NCI-H2081 (cell line): ENCODE measurements at places on chromosomes 7 and 10.

GRCh38 chr10:60351191-60351853 lies 38.4 kb downstream of the ANK3 start:
- no peak for DNase-seq

- DNase-seq: no peak
Observed at GRCh38 chr10:95506056-95506737, 55.0 kb downstream of the SORBS1 start.

DNA sequence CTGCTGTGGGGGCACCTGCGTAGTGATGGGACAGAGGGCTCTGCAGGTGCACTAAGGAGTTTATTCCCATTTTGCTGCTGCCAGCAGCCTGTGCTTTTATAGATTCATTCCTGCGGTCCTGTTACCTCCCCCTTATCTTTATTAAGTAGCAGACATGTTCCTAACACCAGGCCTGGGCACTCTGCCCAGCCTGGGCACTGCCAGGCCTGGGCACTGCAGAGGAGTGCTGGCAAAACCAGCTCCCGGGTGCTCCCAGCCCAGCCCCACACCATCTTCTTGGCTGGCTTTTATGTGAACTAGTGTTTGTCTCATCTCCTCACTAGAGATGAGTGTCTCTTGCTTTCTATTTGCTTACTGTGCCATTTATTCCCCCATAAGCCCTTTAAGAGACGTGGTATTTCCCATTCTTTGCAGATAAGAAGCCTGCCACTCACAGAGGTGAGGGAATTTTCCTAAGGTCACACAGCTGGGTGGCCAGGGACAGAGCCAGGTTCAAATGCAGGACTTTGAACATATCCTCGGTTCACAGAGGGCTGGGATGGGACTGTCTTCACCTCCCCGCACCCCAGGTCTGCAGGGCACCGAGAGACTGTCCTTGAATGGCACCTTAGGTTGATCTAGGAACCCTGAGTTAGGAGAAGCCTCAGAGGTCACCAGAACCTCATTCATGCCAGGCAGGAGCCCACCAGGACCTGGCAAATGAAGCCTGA lies 14.6 kb upstream of the DRGX start:
- no peak for DNase-seq

DNA sequence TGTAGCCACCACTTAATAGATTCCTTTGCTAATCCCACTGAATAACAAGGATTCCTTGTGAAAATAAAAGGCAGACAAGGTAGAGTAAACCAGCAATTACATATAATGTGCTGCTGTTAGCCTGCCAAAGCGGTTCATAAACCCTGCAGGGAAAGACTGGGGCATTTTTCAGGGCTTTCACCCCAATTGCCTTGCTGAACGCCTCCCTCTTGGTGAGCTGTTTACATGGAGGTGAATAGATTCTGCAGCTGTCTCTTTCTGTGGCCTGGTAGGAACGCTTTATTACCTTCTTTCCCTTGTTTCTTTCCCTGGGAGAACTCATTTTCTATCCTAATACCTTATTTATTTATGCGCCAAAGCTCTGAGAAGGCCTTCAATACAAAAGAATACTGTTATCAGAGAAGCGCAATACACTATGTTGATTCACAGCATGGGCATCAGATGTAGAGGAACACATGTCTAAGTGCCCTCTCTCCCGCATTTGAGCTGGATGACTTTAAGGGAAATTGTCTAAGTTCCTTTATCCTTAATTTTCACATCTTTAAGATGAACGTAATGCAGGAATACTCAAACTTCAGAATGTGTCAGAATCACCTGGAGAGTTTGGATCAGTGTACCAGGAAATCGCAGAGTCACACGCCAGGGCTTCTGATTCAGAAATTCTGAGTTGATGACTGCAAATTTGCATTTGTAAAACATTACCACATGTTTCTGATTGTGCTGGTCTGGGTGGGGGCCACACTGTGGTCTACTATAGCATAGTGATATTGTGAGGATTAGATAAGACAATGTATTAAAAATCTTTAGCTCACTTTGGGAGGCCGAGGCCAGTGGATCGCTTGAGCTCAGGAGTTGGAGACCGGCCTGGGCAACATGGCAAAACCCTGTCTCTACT lies 1203.8 kb downstream of the SORCS3 start:
- DNase-seq: no peak

DNA sequence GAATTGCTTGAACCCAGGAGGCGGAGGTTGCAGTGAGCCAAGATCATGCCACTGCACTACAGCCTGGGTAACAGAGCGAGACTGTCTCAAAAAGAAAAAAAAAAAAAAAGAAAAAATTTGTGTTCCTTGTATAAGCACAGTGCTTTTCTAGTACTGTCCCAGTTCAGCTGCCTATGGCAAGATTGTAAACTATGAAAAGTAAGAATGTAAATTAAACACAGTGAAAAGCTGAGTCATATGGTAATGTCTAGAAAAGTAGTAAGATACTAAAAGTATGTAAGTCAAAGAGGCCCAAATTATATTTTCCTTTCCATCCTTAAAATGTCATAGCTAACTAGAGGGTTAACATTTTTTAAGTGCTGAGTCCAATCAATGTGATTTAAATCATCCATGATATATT lies 42.8 kb downstream of the RBM20 start:
- no peak for DNase-seq

DNA sequence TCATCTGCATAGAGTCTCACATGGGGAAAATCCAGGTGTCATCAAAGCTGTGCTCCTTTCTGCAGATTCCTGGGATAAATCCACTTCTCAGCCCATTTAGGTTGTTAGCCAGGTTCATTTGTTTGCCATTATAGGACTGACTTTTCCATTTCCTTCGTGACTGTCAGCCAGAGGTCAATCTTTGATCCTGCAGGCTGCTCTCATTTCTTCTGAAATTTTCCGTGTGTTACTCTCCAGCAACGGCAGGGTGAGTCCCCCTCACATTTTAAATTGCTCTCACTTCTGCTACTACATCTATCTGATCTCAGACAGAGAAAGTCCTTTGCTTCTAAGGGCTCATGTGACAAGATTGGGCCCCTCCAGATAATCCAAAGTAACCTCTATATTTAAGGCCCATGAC lies 150.7 kb upstream of the BET1 start:
- no peak for DNase-seq

GRCh38 chr10:78645975-78646374 lies 422.8 kb upstream of the ZMIZ1 start:
- DNase-seq: no peak

GRCh38 chr7:95642173-95642572 lies 45.9 kb upstream of the PDK4 start:
- no peak for DNase-seq

DNA sequence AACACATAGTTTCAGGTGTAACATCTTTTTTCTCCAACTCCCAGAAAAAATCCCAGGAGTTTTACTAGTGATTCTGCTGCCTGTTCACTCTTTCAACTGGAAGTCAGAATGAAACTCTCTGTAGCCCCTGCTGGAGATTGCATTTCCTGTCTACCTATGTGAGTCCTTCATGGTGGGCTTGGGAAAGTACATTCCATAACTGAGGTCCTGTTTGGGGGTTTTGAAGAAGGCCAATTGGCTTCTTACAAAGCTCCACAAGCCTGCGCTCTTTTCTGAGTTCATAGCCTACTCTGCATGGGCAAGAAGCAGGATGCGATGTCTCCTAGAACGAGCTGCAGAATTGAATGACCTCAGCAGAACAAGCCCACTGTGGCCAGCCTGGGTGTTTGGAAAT lies 86.7 kb downstream of the LYZL2 start:
- DNase-seq: no peak

DNA sequence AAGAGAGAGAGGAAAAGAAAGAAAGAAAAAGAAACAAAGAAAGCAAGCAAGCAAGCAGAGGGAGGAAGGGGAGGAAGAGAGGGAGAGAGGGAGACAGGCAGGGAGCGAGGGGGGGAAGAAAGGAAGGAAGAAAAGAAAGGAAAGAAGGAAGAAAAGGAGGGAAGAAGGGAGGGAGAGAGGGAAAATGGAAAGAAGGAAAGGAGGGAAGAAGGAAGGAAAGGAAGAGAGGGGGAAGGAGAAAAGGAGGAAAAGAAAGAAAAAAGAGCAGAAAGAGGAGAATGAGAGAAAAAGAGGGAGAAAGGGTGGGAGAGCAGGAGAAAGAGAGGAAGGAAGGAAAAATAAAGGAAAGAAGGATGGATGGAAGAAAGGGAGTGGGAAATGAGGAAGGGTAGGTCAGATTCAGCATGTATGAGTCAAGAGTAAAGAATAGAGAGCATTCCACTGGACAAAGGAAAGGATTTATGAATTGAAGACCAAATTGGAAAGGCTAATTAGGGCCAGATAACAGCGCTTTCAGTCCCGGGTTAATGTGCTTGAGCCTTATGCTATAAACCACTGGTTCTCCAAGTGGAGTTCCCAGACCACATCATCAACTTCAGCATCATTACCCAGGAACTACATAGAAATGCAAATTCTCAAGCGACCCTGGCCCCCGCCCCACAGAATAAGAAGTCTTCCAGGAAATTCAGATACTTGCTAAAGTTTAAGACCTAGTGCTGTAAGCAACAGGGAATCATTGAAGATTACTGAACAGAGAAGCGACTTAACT lies 85.1 kb downstream of the C10orf90 start:
- DNase-seq: no peak

DNA sequence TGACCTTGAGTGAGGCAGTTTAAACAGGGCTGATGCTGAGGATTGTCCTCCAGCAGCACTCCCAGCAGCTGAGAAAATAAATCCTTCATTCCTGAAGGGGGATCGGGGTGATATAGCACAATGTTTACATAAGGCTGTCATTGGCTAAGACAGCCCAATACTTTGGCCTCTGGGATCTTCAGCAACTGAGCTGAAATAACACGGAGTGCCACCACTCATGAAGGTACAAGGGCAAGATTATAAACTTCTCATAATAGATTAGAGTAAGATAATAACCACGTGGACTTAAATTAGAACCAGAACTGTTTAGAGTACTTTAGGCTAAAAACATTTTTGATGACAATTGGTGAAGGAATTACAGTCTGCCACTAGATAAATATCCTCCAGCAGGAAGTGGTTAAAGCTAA lies 70.0 kb upstream of the PAPSS2 start:
- DNase-seq: no peak

DNA sequence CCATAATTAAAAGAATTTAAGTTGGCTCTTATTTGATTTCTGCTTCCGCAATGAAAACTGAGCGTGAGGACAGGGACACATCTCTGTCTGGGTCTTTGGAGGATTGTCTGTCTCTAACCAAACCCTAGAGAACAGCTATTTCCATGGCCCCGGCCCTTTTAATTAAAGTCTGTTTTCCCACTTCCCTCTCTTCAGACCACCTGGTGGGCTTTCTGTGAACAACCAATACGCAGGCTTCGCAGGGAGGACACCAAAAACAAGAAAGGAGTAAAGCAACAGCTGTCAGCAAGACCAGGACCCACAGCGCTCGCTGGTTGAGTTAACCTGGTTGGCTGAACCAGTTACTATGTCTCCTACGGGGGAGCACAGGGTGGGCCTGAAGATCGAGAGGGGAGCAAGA lies 217.1 kb upstream of the FRMD4A start:
- no peak for DNase-seq

DNA sequence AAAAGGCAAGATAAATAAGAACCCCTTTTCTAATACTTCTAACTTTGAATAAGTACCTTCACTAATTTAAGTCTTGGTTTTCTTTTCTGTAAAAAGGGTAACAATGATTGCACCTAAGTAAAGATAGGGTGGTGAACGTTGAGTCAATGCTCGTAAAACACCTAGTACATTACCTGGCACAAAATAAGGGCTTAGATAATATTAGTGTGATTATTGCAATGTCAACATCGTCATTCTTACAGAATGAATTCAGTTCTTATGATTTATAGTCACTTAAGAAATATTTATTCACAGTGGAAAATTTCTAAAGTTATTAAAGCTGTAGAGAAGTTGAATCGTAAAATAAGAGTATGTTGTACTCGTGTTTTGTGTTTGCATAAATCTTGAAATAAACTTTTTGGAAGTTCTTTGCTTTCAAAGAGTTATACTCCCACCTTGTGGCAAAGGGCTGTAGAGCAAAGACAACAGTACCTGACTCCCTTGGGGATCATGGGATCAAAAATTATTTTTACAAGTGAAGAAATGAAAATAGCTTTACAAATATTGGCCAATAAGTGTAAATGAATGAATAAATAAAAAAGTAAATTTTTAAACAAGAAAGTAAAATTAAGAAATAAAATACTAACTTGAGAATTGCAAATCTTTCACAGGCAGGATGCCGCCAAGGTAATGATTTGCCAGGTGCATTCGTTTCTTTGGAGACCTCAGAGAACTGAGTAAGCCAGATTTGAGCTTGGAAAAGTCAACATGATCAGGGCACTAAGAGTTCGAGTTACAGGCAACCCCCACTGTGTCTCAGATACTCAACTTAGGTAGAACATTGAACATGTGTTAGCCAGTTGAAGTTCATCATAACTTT lies 285.8 kb upstream of the CACNA2D1 start:
- peak; percentile 76 for DNase-seq

- DNase-seq: no peak
Observed at GRCh38 chr10:133096616-133097269, 9.0 kb downstream of the ADGRA1 start.

- DNase-seq: no peak
Observed at GRCh38 chr10:49162761-49163310, 25.4 kb downstream of the TMEM273 start.

DNA sequence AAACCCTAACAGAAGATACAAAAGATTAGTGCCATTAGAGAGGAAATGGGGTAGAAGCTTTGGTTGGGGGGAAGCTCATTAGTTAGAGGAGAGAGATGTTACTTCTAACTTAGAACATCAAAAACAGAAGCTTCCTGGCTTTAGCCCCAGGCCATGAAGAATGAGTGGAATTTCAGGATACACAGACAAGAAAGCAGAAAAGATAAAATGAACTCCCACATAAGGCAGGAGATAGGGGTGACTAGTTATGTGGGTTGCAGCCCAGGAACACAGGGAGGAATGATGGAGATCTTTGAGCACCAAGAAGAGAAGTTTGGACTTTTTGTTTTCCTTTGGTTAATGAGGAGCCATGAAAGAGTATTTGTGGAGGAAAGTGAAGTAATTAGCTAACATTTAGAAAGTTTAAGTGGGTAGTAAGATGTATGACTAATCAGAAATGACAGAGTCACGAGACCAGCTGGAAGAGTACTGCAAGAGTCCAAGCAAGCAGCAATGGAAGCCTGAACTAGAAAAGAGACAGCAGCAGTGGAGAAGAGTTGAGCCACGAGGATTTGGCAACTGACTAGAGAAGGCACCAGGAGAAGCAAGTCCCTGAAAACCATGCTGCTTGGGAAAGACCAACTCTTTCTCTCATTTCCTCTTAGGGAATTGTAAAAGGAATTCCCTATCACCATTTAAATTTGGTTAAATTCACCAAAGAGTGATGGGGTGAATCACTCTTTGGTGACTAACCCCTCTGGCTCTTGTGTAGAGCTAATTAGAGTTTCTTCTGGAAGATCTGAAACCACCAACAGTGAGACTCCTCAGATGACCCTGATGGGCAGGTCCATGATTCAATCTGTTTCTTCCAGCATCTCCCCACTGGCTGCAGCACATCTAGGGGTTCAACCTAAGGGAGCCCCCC lies 131.9 kb downstream of the KCNMA1 start:
- DNase-seq: no peak

GRCh38 chr10:86345296-86345858 lies 21.2 kb downstream of the GRID1 start:
- DNase-seq: no peak

GRCh38 chr10:33165911-33166310 lies 168.6 kb downstream of the NRP1 start:
- no peak for DNase-seq
